ENCODE measurements at places on chromosomes 13 and 19. TPM values are rescaled to one million over a fixed set of nuclear protein-coding genes. Genes with fewer than 3 reads are reported as not detected.

PRR22 gene
- 4.7 TPM for total RNA-seq

APC2 gene
- 0.26 TPM for total RNA-seq

ZNF222 gene
- 6.6 TPM for total RNA-seq

FSD1 gene
- total RNA-seq = 4.1 TPM

ADAMTSL5 gene
- total RNA-seq = 7.9 TPM

HIF3A gene
- not detected for total RNA-seq

ZNF585A gene
- total RNA-seq = 23.8 TPM

CYP2A6 gene
- total RNA-seq = 0.66 TPM

HSPB6 gene
- total RNA-seq = 0.44 TPM

IGFL3 gene
- total RNA-seq = not detected

NDFIP2 gene
- 5.5 TPM for total RNA-seq

MED4 gene
- total RNA-seq = 46.2 TPM

ZNF480 gene
- total RNA-seq = 22.1 TPM

DACT3 gene
- 0.37 TPM for total RNA-seq

- no peak for DNase-seq
Measured at GRCh38 chr13:36343766-36344165, 2.4 kb downstream of the SPART start.

GRCh38 chr19:41386442-41386841 is 10.1 kb downstream of the TMEM91 start:
- DNase-seq = no peak

GRCh38 chr13:113087923-113088690 is 17.5 kb upstream of the F7 start:
- DNase-seq = no peak

DNA sequence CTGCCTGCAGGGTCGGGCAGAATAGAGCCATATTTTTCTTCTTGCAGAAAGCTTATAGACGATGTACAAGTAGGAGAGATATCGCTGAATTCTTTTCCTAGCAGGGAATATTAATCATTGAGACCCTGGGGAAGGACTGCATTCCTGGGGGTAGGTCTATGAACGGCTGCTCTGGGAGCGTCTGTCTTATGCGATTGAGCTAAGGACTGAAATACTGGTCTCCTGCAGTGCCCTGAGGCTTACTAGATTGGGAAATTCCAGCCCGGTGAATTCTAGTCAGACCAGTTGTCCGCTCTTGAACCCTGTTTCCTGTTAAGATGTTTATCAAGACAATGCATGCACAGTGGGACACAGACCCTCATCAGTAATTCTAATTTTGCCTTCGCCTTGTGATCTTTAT is 59.8 kb upstream of the UBAC2 start:
- no peak for DNase-seq

DNA sequence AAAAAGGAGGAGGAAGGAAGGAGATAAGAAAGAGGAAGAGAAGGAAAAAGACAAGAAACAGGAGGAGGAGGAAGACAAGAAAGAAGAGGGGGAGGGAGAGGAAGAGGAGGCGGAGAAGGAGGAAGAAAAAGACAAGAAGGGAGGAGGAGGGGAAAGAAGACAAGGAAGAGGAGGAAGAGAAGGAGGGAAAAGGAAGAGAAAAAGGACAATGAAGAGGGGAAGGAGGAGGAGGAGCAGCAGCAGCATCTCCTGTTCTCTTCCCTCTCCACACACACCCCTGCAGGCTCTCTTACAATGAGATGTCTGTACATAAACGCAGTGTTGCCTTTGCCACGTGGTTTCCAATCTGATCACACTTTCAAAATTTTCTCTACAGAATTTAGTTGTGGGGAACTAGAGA is 66.6 kb downstream of the RUBCNL start:
- DNase-seq = no peak

- no peak for DNase-seq
Measured at GRCh38 chr19:32041681-32042292, 303.6 kb upstream of the ZNF507 start.

DNA sequence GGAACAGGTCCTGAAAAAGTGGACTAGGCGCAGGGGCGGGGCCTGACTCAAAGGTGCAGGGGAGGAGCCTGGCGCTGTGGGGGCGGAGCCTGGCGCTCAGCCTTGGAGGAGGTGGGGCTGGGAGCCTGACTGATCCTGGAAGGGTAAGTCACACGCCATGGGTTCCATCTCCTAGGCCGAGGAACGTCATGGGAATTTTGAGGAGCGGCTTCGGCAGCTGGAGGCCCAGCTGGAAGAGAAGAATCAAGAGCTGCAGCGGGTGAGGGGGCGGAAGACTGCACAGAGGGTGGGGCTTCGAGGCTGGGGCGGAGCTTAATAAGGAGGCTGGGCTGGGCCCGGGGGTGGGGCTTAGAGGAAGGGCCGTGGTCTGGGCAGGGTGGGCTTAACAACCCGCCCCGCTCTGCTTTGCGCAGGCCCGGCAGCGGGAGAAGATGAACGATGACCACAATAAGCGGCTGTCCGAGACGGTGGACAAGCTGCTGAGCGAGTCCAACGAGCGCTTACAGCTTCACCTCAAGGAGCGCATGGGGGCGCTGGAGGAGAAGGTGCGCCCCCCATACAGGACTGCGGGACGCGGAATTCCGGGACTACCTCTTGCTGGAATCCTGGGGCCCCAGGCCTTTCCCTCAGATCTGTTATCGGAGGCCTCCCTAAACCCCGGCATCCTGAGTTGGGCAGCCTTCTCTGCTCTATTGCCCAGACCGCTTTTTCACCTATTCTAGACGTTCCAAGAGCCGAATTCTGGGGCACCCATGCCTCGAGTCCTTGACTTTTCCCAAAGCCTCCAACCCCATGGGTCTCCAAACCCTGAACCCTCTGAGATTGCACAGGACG is 14.5 kb downstream of the PPFIA3 start:
- no peak for DNase-seq

- DNase-seq = no peak
Measured at GRCh38 chr19:33802801-33803200, 6.1 kb downstream of the KCTD15 start.

GRCh38 chr13:106623799-106624460 is 56.0 kb upstream of the ARGLU1 start:
- DNase-seq = no peak

DNA sequence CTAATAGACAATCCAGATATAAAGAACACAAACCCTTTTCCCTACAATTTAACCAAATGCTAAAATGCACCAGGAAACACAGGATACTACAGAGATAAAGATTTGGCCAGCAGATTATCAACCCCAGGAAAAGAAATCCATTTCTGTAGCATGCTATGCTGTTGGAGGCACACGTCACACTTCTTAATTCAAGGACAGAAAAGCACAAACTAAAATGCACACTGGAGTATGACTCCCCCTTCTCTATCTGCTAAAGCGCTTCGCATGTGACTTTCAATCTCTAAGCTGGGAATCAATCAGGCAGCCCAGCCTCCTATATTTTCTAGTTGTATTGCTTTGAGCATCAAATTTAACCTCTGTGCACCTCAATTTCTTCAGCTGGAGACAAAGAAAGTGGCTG is 22.2 kb downstream of the ABCC4 start:
- DNase-seq = no peak

DNA sequence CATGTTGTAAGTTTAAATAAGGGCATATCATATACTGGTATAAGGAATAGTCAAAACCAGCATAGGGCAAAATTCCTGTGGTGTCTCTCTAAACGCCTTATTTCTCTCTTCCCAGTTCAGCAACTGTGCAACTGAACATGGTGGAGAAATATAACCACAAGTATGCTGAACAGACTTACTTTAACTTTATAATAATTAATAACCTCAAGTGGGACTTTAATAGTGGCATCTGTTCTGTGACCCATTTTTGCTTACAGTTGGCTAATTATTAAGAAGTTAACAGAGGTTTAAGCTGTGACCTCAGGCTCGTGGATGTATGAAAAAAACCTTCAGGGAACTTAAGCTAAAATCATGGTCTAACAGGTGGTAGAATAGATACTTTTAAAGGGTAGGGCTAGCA is 54.3 kb downstream of the MICU2 start:
- DNase-seq = no peak

DNA sequence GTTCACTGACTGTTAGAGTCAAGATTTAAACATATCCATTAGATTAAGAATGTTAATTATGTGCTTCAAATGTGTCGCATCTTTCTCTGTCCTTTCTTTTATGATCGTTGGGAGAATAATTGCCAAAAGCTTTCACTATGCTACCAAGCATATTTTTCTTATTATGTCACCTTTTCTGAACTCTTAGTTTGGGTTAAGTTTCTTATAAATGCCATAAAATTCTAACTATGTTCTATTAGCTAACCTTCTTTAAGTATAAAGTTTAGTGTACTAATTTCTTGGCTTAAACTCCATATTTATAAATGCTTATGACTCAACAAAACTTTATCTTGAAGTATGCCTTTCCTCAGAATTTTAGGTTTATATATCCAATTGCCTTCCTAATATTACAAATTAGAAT is 1759.4 kb downstream of the PCDH9 start:
- no peak for DNase-seq

DNA sequence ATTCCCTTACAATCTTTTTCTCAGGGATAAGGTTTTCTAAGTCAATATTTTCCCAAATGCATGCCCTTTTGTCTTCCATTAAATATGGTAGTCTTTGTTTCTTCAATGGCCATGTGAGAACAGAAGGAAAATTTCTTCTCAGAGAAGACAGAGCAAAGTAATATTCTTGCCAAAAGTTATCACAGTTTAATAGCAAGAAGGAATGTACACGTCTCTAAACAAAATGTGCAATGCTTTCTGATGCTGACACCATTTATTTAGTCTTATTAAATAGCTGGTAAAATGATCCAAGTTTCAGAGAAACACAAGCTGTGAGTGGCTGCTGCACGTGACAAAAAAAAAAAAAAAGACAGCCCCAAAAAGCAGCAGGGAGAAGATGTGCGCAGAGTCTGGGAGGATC is 542.5 kb downstream of the GPC6 start:
- DNase-seq = no peak

- no peak for DNase-seq
Measured at GRCh38 chr13:32205431-32206096, 109.6 kb downstream of the ZAR1L start.

DNA sequence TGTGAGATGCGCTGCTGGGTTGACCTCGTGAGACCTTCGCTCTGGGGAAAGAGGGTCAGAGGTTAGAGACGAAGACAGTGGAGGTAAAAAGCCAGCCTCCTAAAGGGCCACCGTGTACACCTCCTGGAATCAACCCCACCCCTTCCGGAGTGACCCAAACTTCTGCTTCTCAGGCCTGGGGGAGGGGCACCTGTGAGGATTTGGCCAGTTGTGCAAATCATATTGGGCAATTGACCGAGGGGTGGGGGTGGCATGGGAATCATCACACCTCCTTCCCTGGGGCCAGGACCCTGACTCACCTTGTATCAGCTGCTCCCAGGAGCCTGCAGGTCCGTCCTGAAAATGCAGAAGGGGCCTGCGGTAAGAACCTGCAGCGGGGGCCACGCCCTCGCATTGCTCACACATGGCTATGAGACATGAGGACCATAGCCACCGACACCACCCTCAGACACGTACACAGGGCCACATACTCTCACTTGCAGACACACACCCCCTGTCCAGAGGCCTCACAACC is 2.8 kb downstream of the TNFSF14 start:
- DNase-seq = no peak

DNA sequence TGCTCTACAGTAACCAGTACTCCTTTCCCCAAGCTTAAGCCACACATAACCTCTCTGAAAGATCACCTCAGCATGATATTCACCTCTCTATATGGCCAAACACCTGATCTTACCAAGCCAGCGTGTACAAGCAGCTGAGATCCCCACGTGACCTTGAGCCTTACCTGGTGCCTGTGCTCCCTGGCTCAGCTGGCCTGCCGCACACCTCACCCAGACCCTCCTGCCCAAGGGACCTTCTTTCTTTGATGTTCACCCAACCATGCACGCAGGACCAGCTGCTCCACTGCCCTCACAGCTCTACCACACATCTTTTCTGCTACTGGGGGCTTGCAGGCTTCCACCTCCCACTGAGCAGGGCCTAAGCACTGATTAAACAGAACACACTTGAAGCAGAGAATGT is 9.0 kb downstream of the DHRS12 start:
- DNase-seq = no peak

GRCh38 chr13:33799950-33800592 is 17.9 kb upstream of the RFC3 start:
- DNase-seq = no peak
